ENCODE measurements at places on chromosomes 13 and 19.

GRCh38 chr13:49418206-49418605 lies 25.7 kb downstream of the CAB39L start:
- DNase-seq: no peak

DNA sequence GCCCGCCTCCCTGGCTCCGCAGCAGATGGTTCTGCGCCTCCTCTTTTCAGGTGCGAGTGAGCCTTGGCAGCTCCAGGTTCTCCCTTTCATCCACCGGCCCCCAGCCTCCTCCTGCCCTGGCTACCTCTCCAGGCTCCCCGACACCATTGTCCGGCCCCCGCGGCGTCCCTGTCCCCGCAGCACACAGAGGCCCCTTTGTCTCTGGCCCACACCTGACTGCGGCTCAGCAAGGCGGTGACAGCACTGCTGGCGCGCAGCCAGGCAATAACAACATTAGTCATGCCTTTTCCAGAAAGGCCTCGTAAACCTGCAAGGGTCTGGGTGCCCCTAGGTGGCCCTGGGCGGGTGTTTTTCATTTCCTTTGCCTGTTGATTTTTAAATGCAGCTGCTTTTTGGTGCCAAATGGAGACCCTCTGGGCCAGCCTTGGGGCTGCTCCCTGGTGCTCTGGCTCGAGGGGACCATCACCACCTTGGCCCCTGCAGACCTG lies 73.2 kb upstream of the MEDAG start:
- DNase-seq: peak; percentile 69

DNA sequence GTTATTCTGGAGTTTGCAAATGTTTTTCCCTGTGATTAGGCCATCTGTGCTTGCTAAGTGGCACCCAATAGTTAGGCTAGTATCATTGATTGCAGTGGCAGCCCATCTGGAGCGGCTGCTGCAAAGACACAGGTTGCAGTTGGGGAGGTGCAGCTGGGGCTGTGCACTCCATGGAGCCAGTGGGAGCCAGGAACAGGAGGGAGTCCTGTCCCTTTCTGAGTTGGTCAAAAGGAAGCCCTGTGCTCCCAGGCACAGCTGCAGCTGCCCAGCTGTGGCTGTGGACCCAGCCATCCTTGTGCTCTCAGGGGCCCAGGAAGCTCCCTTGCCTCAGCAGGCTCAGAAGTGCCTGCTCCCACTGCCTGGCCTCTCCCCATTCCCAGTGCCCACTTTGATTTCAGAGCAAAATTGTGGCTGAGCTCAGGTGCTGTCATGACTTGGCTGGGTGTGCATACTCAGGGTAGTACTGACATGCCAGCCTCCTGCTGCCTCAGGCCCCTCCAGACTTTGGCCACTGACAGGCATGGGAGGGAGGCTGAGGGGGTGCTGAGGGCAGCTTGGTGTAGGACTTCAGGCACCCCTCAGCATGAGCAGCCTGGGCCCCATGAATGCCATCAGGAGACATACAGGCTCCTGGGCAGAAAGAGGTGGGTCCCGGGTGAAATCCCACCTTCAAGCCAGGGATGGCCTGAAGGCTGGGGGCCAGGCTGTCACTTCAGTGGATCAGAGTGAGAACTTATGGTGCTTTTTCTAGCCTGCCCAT lies 270.6 kb downstream of the PCDH20 start:
- no peak for DNase-seq

- no peak for DNase-seq
These were observed 694 bp downstream of the CLN5 start for GRCh38 chr13:76992548-76993001.

DNA sequence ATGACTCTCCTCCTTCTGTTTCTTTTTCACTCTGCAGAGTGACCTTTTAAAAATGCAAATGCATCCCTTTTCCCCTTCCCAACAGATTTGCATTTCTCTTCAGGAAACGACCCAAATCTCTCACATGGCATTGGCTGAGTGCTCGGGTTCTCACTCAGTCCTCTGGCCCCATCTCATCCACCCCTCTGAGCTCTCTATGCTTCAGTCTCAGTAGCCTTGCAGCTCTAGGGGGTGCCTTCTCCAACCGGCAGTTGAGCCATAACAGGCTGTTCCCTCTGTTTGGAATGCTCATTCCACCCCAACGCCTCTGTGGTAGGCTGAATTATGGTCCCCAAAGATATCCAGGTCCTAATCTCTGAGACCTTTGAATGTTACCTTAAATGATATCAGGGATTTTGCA lies 78.2 kb downstream of the AKAP11 start:
- no peak for DNase-seq

DNA sequence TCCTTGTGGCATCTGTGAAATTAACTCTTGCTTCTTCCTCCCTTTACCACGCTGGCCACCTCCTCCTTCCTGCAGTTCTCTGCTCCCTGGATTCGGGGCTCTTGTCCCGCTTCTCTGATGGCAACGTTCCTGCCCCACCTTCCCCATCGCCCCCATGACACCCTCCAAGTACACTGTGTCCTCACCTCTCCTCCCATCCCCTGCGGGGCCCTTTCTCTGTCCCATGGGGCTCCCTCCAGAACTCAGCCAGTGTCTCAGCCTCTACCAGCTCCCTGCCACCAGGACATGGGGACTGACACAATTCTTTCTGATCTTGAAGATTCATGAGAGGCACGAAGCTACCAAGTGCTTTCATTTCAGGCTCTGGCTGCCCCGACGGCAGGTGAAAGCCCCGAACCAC lies 9.1 kb downstream of the CARS2 start:
- DNase-seq: no peak

DNA sequence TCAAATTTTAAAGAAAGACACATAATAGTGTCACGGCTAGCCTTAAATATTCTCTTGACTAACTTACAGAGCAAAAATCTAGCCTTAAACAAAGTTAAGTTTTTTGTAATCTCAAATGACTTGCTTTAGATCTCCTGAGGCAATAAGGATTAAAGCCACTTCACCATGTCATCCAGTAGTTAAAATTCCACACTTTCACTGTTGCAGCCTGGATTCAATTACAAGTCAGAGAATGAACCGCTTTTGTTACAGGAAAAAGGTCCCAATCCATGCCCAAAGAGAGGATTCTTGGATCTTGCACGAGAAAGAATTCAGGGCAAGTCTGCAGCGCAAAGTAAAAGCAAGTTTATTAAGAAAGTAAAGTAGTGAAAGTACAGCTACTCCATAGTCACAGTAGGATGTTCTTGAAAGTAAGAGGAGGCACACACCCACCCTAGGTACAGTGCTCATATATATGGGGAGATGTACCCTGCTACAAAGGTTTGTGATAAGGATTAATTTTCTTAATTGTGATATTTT lies 34.6 kb upstream of the CD177 start:
- no peak for DNase-seq

DNA sequence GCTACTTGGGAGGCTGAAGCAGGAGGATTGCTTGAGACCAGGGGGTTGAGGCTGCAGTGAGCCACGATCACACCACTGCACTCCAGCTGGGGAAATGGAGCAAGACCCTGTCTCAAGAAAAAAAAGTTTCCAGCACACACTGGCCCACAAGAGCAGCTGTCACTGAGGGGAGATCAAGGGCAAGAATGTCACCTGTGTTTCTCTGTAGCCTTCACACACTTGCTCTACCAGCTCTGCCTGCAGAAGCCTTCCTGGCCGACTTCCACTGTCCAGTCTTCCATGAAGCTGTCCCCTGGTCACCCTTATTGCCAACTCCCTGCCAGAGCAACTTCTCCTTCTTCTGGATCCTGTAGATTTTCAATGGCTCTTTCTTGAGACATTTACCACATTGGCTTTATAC lies 158.0 kb downstream of the KCTD15 start:
- no peak for DNase-seq

DNA sequence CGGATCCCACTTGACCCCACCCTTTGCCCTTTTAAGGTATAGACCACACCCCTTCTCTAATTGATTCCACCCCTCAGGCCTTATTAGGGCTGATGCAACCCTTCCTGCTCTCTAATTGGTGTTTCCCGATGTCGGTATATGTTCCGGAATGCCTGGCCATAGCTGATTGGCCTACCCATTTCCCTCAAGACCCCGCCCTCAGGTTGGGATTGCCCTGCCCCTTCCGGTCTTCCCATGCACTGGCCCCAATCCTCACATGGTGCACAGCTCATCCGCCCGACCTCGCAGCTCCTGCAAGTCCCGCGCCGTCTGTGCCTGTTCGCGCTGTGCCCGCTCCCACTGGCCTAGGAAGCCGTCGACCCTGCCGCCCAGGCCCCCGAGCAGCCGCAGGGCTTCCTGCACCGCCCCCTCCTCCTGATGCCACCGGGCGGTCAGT lies 18.1 kb downstream of the TSKS start:
- DNase-seq: no peak

DNA sequence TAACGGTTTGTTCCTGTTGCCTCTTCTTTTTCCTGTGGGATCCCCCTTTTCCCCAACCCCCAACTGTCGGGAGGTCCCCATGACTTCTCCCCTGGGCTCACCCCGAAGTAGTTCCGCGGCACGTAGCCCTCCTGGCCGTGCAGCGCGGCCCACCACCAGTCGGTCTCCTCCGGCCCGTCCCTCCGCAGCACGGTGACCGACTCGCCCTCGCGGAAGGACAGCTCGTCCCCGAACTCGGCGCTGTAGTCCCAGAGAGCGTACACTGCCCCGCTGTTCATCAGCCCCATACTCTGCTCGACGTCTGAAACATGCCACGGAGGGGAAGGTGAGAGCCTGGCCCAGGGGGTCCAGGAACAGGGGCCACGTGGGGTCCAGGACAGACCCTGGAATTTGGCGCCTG lies 12.1 kb upstream of the ERCC2 start:
- DNase-seq: no peak

- DNase-seq: no peak
These were observed 64.4 kb upstream of the FRY start for GRCh38 chr13:31967155-31967554.

DNA sequence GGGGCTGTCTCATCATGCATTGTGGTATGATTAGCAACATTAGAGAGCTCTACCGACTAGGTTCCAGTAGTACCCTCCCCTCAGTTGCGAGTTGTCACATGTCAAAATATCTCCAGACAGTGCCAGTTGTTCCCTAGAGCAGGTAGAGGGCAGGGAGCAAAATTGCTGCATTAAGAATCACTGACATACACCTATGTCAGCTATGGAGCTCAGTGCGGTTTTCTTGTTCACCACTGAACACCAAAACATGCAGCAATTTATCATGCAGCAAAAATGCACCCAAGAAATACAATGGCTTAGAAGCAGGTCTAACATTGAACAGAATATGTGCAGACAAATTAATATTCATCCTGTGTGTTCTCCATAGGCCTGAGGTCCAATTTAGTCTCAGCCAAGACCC lies 186.9 kb upstream of the STARD13 start:
- DNase-seq: no peak

GRCh38 chr19:17830567-17831418 lies 9.5 kb upstream of the INSL3 start:
- DNase-seq: peak; percentile 60

DNA sequence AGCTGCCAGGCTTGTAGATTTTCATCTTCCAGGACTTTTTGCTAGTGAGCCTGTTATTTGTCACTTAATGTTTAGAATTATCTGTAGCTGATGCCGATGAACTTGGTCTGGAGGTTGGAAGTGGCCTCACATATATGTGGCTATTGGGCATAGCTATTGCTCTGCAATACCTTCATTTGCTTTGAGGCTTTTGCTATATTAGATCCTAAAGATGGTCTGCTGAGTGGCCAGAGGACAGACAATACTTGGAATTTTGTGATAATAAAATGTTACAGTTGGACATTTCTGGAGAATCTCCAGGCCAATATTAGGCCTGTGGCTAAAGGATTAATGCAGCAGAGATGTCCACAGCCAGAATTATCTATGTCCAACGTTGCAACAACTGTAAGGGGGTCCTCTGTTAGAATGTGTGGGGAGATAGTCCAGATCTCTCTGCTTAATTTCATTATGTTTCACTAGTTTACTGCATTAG lies 222.3 kb downstream of the GPC5 start:
- DNase-seq: no peak

GRCh38 chr13:94419925-94420305 lies 59.6 kb downstream of the DCT start:
- DNase-seq: no peak

DNA sequence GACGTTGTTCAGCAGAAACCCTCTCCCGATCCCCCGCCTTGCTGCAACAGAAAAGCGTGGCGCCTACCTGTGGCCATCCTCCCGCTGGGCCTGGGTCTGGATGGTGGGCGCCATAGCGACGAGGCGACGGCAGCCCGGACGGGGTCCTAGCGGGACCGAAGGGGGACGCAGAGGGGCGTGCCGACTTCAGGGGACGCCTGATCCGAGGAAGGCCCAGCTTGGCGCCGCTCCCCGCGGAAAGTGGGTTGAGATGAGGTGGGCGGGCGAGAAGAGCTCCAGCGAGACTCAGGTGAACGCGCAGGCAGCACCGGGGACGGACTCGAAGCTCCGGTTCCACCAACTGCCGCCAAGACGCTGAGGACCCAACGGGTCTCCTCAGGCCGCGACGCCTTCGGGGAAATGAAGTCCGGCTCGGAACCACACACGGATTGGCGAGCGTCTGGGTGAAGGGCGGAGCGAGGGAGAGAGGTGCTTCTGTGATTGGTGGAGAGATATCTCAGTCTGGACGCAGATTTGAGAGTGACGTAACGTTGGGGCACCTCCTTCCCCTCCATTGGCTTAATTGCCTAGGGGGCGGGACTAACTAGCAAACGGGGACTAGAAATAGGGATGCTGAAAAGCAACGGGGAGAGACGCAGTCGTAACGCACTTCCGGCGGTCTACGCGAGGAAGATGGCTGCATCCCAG lies at the start of the genes MED29 and PAF1:
Gene MED29, plus strand, starts transcription at position 628 of the 687 bp plus-strand sequence. Its CDS starts 45 bp downstream, at position 673.
Gene PAF1, minus strand, starts transcription at position 356 of the 687 bp plus-strand sequence. Its CDS starts 242 bp downstream, at position 114.
- DNase-seq: peak; percentile 98

- no peak for DNase-seq
These were observed 59.3 kb upstream of the URI1 start for GRCh38 chr19:29882719-29883105.

DNA sequence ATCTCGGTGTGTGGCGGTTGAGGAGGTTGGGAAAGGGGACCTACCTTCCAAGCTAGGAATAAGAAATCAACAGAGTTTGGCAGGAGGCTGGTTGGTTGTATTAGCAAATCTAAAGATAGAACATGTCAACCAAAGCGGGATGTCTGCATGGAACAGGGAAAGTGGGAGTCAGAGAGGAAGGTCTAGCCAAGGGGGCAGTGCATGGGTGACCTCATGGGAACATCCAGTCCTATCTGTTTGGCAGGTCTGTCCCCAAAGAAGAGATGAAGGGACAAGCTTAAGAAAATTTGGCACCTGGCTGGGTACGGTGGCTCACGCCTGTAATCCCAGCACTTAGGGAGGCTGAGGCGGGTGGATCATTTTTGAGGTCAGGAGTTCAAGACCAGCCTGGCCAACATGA lies 118.7 kb upstream of the TSC22D1 start:
- DNase-seq: no peak

DNA sequence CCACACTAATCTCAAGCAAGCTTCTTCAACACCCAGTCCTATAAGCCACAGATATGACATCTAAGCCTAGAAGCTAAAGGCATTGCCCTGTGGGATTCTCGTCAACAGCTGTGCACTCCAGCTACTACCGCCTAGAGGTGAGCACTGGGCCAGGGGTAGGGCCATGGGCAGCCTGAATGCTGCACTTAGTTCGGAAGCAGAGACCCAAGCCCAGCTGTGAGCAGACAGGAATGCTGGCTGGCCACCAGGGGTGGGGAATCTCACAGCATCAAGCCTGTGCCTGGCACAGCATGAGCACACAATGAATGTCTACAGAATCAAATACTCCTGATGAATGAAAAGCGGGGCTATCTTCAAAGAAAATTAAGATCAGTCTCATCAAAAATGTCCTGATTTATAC lies 167.5 kb upstream of the UBL3 start:
- DNase-seq: no peak

GRCh38 chr13:30679483-30680330 lies 55.6 kb upstream of the ALOX5AP start:
- DNase-seq: peak; percentile 17
